ENCODE measurements at places on chromosomes 16 and 17.

DNA sequence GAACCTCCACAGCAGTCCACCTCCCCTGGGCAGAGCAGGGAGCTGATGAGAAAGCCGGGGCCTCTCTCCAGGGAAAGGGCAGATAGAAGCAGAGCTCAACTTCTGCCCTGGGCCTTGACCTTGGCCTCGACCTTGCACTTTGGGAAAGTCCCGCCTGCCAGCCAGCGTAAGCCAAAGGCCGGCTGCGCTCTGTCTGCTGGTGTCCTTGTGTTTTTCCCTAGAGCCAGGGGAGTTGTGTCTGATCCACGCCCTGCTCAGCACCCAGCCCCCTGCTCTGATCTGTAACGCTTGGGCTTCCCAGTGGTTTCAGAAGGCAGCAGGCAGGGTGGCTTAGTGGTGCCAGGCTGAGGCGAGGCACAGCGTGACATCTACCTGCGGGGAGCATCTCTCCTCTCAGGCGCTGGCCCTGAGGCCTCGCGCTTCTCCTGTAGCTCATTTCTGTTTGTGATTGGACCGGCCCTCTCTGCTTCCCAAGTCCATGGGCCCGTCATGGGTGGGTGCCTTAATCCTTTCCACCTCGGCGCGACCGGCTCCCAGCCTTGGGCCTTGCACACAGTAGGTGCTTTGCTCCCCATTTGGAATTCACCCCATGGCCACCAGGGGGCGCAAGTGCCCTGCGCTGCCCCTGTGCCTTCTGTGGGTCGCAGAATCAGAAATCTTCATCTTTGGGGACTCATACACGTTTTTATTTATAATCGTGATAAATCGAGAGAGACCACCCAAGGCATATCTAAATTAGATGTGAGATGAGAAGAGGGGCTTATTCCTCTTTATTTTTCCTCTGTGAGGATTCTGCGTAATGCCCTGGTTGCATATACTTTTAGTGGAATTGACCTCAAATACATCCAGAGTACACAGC is 24.2 kb downstream of the SGSH start:
- DNase-seq = no peak

GRCh38 chr17:34755371-34755770 is 176.0 kb downstream of the TMEM132E start:
- no peak for DNase-seq

GRCh38 chr17:8152112-8152775 is at the start of gene PER1:
Gene PER1 (minus strand): TSS chr17:8152404. CDS start chr17:8150706, 1,698 bp downstream.
- no peak for DNase-seq

GRCh38 chr17:6796017-6796886 is 20.2 kb downstream of the FBXO39 start:
- no peak for DNase-seq

All from smooth muscle cell of the brain vasculature (primary cell).